Coronary artery (tissue), 2 donors: ENCODE measurements at places on chromosomes 5 and 9.

DNA sequence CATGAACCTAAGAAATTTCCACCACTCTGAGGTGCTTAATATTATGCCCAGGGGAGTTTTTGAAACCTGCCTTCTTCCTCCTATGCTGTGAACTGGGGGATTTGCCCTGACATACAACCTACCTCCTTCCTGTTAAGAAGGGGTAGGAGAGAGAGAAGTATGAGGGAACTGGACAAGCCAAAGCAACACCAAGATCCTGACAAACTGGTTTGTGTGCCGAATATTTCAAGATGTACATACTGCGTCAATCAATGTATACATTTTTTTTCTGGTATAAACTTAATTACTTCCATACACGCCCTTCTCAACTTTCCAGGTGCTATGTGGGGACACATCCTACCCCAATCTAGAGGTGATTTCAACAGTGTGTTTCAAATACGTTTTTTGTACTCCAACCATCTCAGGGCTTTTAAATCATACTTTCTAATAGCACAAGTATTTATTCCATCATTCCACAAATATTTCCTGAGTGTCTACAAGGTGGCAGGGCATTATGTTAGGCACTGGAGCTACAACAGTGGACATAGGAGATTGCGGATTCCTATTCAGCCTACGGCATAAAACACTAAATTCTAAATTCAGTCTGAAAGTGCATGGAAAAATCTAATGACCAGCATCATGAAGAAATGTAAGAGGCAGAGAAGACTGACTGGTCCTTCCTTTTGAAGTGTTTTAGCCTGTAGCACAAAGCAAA lies 70.1 kb upstream of the IFNK start:
- DNase-seq: no peak

GRCh38 chr5:145960848-145961600 lies 24.6 kb downstream of the SH3RF2 start:
- DNase-seq: no peak

DNA sequence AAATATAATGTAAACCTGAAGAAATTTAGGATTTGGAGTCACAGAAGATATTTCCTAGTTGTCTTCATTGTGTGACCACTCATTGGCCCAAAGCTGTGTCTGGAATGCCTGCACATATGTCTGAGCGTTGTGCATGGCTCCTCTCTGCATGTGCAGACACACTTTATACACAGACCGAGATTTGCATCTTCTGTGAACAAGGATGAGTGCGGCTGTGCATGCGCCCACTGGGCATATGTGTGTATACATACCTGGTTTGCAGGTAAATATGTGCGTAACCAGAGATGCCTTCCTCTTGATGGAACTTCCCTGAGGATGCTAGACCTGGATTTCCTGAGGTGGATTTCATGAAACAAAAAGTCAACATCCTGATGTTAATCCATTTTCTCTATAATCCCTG lies 19.1 kb downstream of the PHF2 start:
- DNase-seq: peak; percentile 22

DNA sequence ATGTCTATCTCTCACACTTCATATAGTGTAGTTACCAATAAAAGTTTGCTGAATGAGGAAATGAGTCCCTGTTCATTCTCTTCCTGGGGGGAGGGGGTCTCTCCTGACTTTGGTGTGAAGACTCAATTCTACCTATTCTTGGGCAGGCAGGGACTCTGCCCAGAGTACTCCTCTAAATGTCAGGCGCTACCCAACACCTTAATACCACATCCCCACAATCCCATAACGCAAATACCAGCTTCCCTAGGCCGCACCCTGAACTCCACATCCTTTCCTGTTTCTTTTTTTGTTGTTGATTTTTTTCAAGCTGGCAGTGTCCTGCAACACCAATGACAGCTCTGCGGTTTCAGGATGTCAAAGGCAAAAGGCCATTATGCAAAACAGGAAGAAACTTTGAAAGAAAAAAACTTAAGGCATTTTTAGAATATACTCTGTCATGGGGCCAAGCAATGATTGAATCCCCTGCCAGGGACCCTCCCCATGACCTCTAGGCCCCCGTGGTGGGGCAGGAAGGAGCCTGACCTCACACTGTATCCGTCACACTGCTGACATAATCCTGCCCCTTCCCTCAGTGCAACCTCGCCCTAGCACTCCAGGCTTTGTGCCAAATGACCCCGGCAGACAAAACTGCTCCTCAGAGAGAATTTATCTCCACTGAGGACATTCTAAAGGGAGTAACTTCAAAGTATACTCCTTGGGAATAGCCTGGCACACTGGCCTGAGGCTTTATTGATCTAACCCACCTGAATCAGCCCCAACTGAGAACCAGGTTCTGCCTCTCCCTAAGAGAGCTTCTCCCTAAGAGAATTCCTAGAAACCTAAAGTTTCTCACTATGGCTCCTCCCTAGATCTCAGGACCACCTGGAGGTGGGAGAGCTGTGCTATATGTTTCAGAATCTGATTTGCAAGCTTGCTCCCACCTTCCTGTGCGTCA lies 8.0 kb downstream of the B4GALT1 start:
- peak; percentile 86 for DNase-seq

DNA sequence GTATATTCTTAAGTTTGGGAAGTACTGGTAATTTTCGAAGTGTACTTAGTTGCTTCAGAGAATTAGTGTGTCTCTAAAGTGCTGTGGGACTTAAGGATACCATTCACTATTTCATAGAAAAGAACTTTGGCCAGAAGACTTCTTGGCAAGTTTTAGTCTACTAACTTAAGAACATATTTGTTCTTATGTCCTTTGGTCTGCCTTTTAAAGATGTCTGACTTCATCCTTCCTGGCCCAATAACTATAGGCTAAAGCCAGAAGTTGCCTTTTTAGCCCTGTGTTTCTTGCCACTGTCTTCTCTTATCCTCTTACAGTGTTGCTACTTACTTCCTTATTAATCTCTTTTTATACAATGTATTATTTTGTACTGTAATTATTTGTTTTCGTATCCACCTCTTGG lies 6.3 kb downstream of the RBM27 start:
- no peak for DNase-seq

DNA sequence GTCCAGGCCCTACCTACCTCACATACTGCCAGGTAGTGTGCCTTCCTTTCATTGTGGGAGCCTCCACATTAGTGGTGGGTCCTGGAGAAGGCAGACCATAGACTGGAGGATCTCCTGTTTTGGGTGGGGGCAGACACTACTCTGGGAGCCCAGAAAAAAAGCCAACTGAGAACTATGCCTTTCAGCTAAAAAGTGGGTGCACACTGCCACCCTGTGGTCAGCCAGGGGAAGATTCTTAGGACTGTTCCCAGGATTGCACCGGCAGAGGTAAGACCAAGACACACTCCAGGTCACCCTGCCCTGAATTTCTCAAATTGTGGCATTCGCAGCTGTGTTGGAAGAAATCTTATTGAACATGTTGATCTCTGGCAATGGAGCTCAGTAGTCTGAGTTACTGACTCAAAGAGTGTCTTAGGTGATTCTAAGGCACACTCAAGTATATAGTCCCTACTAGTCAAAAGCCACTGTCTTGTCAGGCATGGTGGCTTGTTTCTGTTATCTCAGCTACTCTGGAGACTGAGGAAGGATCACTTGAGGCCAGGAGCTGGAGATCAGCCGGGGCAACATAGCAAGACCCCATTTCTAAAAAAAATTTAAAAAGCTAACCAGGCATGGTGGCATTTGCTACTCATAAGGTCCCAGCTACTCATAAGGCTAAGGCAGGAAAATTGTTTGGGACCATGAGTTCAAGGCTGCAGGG lies 3.6 kb downstream of the SIGMAR1 start:
- DNase-seq: no peak

DNA sequence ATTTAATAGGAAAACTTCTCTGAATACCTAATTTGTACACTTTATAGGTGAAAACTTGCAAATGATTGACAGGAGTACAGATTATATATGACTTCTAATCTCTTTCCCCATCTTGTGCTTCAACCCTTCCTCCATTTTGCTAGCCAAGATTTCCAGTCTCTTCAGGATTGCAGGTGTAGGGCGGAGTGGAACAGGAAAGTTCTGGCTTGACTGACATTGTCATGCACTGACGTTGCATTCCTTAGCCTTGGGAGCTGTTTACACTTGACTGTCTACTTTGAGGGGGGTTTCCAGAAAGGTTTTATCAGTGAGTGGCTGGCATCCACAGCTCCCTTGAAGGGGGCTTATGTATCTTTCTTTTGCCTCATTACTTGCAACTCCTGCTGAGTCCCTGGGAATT lies 34.1 kb upstream of the GRIA1 start:
- DNase-seq: no peak

GRCh38 chr9:98074115-98074990 lies 17.8 kb downstream of the NANS start:
- DNase-seq: no peak

DNA sequence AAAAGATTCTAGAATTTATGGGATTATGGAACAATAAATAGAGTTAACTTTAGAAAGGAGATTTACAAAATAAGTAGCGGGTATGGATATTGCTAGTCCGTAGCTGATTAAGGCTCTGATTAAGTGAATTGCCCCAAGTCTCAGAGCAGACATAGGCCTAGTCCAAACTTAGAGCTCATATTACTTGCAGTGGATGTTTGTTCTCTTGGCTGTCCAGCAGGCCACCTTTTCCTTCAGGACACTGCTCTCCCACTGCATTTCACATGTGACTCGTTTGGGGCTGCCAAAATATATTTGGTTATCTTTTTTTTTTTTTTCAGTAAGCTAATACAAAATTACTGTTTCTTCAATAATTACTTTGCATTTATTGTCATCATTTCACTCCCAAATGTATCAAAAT lies 76.6 kb downstream of the ARRDC3 start:
- DNase-seq: no peak

DNA sequence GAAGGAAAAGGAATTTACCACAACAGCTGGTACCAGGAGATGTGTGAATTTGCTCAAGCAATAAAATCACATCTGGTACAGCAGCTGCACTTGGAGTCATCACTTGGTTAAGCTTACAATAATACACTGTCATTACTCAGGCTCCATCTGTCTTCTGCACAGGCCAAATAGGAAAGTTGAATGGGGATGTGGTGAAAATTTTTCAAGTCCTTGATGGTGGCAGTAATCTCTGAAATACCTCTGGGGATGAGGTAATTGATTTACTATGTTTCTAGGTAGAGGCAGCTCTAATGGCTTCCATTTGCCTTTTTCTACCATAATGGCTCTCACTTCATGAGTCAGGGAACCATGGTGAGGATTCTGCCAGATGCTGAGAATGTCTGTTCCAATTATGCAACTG lies 206.8 kb upstream of the ATP10B start:
- DNase-seq: no peak

GRCh38 chr5:135030956-135031812 lies 2.8 kb downstream of the PITX1 start:
- no peak for DNase-seq

DNA sequence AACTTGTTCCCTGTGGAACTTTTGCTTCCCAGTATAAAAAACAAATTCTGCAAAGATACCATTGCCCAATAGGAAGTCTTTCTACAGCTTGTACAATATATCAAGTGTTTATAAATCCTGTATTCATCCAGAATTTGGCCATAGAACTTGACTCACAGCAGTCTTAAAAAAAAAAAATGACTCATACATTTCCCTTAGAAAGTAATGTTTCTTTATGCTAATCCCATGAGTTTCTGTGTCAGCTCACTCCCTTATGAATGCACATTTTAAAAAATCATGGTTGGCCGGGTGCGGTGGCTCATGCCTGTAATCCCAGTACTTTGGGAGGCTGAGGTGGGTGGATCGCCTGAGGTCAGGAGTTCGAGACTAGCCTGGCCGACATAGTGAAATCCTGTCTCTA lies 89.3 kb upstream of the DMRT1 start:
- no peak for DNase-seq

GRCh38 chr9:81490605-81491331 lies 198.6 kb downstream of the TLE1 start:
- no peak for DNase-seq

GRCh38 chr5:112195924-112196323 lies 223.2 kb downstream of the EPB41L4A start:
- no peak for DNase-seq

DNA sequence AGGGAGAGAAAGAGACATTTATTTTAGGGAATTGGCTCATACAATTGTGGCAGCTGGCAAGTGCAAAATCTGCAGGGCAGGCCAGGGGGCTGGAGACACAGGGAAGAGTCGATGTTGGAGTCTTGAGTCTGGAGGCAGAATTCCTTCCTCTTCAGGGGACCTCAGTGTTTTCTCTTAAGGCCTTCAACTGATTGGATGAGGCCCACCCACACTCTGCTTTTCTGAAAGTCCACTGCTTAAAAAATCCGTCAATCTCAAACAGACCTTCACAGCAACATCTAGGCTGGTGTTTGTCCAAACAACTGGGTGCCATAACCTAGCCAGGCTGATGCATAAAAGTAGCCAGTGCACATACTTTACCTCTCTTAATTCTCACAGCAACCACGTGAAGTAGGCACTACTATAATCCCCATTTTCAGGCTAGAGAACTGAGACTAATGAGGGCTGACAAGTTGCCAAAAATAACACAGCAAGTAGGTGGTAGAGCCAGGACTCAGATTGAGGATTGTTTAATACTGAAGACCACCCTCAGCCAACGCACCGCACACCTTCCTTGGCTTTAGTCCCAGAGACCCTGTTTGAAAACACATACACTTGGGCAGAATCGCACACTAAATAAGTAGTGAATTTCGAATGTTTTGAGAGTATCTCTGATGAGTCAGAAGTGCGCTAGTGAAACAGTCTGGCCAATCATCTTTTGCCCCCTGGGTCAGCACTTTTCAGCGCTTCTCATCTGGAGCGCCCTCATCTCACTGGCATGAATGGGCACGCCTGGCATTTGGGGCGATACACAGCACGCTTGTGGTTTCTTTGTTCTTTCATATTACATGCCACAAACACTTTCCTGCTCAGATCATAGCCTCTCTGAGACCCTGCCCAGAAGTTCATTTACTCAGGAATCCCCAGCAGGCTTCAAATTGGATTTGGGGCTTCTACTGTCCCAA lies 591.4 kb downstream of the CCDC171 start:
- no peak for DNase-seq

DNA sequence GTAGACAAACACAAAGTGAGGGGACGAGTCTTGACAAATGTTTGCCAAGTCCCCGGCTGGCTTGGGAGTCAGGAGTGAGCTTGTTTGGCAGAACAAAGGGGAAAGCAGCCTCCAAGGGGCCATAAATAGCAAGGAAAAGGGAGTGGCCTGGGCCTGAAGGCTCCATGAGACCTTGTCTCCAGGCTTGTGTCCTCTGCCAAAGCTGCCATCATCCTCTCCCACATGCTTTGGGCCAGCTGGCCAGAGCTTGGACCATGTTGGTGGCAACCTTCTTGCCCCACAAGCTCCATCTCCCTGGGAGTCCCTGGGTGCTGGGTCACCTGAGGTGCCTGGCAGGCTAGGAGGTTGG lies 13.3 kb upstream of the PITX1 start:
- DNase-seq: no peak

GRCh38 chr9:89052470-89053097 lies 61.3 kb downstream of the S1PR3 start:
- DNase-seq: no peak

DNA sequence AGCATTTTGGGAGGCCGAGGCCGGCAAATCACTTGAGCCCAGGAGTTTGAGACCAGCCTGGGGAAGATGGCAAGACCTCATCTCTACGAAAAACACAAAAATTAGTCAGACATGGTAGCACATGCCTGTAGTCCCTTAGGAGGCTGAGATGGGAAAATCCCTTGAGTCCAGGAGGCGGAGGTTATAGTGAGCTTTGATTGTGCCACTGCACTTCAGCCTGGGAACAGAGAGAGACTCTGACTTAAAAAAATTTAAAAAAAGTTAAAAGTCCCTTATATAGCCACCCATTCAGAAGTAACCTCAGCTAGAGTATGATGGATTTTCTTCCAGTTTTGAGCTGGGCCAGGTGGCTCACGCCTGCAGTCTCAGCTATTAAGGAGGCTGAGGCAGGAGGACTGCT lies 72.4 kb downstream of the UGCG start:
- no peak for DNase-seq
